ENCODE measurements at places on chromosomes 3 and 15.
A peak's percentile ranks its signal among the peaks of the same experiment; 100 is the strongest.

GRCh38 chr3:55483196-55484095, 3.7 kb downstream of the WNT5A start:
- no peak for DNase-seq

GRCh38 chr15:98381446-98381845, 266.9 kb upstream of the IGF1R start:
- no peak for DNase-seq

- DNase-seq = no peak
These were observed 584 bp downstream of the RPS17 start for GRCh38 chr15:82539691-82540054.

DNA sequence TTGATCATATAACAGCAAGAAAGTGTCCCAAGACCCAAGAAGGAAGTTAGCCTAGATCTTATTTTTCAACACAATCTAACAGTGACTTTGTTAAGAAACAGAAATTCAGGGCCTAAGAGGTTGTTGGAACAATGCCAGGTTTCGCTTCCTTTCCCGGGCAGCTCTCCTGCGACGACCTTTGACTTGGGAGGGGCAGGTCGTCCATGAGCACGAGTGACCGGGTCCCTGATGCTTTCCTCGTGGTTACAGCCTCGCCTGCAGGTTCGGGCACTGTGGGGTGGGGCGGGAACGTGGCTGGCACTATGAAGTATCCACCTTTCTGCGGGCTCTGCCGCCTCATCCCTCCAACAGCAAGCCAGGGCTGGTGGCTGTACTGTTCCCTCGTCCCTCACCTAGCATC, 90.1 kb upstream of the RGMA start:
- DNase-seq = peak; percentile 60

DNA sequence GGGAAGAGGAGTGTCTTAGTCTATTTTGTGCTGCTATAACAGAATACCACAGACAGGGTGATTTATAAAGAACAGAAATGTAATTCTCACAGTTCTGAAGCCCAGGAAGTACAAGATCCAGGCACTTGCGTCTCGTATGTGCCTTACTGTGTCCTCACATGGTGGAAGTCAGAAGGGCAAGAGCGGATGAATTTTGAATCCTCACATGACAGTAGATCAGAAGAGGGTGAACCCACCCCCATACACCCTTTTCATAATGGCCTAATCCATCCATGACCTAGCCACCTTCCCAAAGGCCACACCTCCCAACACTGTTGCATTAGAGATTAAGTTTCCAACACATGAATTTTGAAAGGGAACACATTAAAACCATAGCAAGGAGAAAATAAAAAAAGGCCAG, 18.7 kb upstream of the ANXA2 start:
- DNase-seq = no peak

DNA sequence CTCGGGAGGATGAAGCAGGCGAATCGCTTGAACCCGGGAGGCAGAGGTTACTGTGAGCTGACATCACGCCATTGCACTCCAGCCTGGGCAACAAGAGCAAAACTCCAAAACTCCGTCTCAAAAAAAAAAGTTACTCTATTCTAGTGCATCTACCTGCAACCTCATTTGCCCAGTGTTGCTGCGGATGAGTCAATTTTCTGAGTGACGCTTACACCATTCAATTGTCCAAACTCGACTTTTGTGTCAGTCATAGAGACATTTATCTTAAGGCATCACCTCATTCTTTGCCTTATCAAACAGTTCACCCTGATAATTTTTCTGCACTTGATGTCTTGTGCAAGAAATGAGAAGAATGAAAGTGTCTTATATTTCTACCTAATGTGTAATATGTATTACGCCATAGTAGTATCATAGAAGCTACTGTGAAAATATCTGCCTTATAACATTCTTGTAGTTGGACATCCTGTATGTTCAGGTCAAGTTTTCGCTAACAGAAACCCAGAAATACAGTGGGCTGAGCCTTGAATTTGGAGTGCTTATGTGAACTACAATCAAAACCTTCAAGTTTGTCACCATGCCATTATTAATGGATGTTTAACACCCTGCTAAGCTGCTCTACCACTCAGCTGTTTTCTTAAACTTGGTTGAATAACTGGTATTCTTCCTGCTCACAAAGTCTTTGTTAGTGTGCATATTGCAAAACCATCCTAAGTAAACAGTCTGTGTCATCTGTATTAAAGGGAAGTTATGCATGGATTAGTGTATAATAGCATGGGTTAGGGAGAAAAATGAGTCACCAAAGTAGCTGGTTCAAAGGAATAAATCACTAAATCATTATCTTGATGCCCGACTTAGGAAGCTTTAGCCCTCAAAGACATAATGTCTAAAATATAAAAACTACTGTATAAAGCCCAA, 531.0 kb upstream of the NR2F2 start:
- DNase-seq = no peak

- no peak for DNase-seq
These were observed 92.7 kb downstream of the LRRC28 start for GRCh38 chr15:99343881-99344551.

- DNase-seq = no peak
These were observed 2.7 kb downstream of the SMAD6 start for GRCh38 chr15:66704803-66705153.

- no peak for DNase-seq
These were observed 11.8 kb downstream of the GP5 start for GRCh38 chr3:194387276-194387675.

Data from LoVo (cell line).